ENCODE measurements at places on chromosomes 3 and 15.

DNA sequence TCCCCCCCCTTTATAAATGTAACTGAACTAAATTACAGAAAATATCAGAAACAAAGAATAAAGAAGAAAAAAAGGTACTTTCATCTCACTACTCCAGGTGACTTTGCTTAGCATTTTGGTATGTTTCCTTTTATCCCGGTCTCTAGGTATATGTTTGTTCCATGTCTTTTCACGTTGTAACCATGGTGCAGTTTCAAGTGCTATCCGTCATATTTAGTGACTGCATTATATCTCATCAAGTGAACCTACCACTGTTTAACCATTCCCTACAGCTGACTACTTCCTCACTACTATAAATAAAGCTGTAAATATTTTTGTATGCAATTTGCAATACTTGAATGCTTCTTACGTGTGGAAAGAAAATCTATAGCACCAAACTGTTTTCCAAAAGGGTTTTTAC lies 2.2 kb downstream of the BTBD1 start:
- no peak for DNase-seq

DNA sequence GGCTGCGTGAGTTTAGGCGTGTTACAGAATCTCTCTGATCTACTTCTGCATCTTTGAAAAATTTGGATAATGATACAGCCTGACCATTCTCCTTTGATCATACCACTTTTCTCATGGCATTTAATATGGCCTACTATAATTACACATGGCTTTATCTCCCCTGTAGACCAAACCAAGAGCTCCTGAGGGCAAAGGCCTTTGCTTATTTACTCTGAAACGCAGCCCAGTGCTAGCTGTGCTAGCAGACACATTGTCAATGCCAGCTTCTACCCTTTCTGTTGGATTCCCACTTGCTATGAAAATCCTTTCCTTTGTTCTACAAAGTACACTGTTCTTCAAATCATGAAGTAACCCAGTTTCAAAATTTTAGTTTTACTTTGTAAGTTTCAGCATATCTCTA lies 16.5 kb upstream of the VGLL4 start:
- no peak for DNase-seq

GRCh38 chr3:42288385-42288784 lies 22.4 kb upstream of the CCK start:
- no peak for DNase-seq

- DNase-seq, result no peak
These were observed 13.8 kb downstream of the DENND4A start for GRCh38 chr15:65778269-65778668.

GRCh38 chr3:184741798-184742675 lies 30.2 kb upstream of the MAGEF1 start:
- DNase-seq, result no peak

- DNase-seq, result peak; percentile 35
These were observed at the start of gene DLL4 for GRCh38 chr15:40928821-40929659. DLL4 (plus strand) TSS chr15:40929340; CDS start chr15:40929669, 329 bp downstream.

DNA sequence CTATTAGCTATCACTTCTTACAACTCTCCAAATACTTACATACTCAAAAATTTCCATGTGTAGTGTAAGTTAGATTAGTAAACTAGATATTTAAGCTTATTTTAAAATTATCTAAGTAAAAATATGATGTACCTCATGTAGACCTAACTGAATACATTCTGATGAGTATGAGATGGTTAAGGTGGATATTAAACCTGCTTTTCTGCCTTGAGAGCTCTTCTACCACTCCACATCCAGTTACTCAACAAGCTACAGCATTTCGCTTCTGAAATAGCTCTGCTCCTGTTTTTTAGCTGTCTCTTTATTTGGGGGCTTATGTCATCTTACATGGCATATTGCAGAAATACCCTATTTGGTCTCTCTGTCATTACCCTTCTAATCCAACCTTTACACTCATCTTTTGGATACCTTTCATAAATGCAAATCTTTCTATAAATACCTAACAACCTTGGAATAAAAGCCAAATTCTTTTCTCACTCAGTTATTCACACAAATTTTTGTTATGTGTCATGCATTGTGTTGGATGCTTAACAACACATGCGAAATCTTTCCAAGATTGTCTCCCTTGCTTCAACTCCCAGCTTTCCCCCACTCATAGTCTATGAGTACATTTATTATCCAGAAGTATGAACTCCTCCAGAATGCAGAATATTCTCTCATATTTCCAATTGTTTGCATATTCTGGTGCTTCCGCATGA lies 92.0 kb downstream of the ALCAM start:
- no peak for DNase-seq

DNA sequence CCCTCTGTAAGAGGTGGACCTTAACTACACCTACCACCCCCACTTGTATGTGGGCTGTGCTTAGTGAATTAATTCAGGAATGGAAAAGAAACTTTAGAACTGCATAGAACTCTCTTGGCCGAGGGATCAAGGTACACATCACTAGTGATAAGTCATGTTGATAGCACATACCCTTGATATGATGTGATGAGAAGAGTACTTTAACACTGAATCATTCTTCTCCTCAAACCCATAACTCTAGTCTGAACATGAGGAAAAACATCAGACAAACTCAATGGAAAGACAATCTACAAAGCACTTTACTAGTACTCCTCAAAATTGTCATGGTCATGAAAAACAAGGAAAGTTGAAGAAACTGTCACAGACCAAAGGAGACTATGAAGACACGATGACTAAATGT lies 87.6 kb downstream of the P2RY1 start:
- DNase-seq, result no peak

DNA sequence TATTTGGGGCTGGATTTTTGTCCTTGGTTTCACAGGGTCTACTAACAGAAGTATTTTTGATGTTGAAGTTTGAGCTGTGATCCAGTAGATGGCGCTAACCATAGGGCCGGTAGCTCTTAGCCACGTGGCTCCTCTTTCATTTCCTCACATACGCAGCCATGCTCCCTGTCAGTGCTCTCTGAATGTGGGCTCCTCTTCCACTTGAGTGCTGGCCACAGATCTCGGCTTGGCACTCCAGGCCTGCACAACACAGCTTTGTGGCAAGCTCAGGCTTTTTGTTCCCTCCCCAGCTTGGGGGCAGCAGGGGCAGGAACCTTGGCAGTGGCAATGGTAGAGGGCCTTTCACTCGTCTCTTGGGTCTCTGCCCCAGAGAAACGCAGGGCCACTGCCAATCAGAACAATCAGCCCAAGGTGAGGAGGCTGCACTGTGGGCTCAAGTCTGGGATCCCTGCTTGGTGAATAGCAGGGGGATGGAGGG lies 18.6 kb upstream of the DNAAF4 start:
- DNase-seq, result no peak

DNA sequence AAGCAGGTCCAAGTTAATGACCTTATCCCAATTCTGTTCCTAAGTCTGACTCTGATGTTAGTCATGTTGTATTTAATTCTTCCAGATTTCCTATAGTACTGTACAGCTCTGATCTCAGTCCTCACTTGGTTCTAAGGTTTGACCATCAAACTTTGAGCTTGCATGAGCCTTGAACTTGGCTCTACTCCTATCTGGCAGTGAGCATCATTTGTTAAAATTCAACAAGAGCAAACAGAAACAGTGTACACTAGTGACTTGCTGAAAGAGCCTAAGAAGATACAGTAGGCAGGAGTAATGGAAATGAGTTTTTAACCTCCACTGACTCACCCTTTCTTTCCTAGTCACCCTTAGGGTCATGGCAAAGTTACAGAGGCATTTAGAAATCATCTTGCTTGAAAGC lies 451.1 kb upstream of the TPRG1 start:
- no peak for DNase-seq

DNA sequence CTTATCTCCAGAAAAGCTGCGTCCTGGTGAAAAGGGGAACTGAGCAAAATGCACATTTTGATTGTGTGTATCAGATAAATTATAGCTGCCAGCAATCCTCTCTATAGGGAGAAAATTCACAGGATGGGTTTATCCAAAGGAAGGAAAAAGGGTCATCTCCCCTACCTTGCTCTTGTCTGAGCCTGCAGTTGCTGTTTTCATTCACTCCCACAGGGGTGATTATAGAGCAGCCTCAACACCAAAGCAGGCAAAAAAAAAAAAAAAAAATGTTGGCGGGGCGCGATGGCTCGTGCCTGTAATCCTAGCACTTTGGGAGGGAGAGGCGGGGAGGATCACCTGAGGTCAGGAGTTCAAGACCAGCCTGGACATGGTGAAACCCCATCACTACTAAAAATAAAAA lies 333.7 kb downstream of the ROBO2 start:
- DNase-seq, result no peak

DNA sequence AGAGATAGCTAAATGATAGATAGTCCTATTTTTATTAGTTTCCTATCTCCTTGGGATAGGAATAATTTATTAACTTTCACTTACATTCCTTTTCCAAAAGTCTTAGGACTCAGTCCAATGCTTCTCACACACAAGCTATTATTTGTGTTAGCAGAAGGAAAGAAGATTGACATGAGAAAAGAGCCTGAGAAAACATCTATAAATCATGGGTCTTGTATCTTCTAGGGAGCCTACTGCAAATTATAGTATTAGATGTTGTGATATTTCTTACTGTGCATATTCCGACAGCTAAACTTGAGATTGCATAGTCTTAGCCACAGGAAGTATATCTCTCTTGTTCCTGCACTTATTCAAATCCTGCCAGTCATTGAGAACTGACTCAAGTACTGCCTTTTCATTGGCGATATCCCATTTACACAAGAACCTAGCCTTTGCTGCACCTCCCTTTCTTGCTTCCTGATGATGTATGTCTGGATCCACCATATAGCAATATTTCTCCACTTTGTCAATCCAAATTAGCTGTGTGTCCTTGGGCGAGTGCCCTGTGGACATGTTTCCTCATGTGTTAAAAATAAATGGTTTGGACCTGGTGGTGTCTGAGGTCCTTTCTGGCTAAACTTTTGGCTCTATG lies 245.1 kb upstream of the LMCD1 start:
- DNase-seq, result no peak

DNA sequence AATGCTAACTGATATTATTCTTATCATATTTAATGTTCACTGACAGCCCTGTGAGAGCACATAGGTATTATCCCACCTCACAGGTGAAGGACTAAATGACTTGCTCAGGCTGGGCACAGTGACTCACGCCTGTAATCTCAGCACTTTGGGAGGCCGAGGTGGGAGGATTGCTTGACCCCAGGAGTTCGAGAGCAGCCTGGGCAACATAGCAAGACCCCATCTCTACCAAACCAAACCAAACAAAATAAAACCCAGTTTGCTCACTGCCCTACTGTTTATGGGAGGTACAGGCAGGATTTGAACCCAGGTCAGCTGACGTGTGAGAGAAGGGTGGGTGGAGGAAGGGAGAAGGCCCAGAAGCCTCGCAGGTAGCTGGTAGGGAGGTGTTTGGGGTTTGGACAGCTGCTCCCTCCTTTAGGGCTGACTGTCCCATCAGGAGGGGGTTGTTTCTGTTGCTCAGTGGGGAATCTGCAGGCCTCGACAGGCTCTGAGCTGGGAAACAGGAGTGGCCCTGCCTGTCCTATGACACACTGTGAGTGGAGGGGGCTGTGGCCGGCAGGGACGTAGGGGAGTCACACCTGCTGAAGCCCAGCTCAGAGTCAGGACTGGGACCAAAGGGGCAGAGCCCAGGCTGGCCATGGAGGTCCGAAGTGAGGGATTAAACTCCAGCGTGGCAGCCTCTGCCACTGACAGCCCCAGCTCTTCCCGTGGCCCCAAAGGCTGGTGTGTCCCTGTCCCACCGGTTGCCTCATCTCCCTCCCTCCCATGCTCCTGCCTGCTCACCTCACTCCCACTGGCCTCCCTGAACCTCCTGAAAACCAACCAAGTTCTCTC lies 25.3 kb downstream of the BHLHE40 start:
- no peak for DNase-seq
